Tibial artery (tissue), 4 donors: ENCODE measurements at places on chromosomes 5 and 9.

DNA sequence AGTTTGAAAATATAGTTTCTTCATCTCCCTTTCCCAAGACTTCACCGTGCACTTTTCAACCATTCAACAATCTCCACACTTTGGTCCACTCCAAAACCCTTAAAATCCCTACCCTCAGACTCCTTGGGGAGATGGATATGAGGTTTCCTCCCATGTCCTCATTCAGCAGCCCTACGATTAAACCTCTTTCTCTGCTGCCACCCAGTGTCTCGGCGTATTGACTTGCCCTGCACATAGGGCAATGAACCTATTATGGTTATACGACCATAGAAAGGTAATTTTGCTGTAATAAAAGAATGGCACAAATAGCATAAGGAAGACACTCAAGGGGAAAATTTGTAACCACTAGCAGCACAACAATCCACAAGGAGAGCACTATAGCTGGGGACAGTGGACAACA lies 803.5 kb downstream of the TLE1 start:
- no peak for DNase-seq

DNA sequence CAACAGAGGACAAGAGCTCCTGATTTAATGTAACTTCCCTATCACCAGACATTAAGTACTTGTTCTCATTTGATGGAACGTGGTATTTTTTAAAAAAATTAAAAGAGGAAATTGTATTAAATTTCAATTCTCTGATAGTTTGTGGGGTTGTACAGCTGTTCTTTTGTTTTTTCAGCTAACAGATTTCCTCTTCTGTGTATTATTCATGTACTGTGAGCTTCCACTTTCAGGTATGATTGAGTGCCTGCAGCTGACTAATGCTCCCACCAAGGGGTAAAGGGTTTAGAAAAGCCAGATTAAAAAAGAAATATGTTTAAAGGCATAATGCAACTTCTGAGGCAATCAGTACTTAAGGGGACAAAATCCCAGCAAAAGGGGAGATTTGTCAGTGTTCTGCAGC lies 117.7 kb upstream of the ACTBL2 start:
- DNase-seq, result no peak

DNA sequence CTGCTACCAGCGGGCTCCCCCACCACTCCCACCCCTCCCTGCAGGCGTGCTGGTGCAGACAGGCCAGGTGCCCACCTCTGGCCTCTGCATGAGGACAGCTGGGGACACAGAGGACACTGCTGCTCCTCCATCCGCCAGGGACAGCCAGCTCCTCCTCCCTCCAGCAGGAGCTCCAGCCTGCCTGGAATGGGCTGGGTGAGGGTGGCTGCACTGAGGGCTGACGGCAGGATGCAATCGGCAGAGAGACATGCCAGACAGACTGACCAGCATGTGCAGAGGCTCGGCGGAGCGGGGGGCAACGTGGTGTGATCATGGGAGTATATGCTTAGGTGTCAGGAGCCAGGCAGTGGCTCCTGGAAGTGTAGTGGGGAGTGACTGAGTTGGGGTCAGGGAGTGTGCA lies 68.4 kb downstream of the RASGEF1C start:
- DNase-seq, result peak; percentile 59

DNA sequence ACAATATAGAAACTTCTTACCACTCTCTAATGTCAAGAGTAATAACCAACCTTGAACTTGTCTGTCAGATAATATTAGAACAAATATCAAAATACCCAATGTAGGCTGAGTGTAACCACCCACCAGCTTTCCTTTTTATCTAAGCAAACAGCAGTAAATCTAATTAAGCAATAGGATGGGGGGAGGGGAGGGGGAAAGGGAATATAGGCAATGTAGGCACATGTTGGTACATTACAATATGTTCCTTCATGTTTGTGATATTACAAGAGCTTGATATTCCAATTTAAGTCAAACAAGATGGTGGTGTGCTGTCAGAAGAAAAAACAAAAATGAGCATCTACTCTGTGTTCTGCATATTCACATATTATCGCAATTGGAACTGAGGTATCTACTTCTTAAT lies 158.2 kb downstream of the DENND1A start:
- no peak for DNase-seq

- no peak for DNase-seq
These were observed 2.0 kb downstream of the CLK4 start for GRCh38 chr5:178624631-178625546.

DNA sequence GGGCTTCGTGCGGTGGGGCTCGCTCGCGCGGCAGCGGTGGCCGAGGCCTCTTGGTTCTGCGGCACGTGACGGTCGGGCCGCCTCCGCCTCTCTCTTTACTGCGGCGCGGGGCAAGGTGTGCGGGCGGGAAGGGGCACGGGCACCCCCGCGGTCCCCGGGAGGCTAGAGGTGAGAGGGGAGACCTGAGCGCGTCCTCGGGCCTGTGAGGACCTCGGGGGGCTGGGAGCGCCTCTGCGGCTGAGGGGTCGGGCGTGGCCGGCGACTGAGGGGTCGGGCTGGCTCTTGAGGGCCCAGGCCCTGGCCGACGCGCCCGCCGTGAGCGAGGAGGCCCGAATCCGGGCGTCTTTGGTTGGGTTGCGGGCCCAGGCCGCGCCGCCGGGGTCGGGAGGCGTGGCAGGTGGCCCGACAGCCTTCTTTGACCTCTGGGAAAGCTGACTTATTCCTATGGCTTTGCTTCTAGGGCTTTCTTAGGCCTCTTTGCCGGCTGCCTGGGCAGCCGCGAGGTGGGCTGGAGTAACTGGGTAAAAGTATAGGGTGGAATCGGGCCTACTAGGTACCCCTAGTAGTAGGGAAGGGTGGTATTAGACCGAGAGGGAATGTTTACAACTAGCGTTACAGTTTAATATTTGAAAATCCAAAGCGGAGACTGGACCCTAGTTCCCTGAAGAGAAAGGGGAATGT lies at the start of gene CANX:
Gene CANX (plus strand): TSS at position 33 of the 681 bp plus-strand sequence. CDS start 6,715 bp downstream, outside the sequence.
- no peak for DNase-seq

GRCh38 chr9:128092199-128092977 lies 24.4 kb downstream of the SLC25A25 start:
- DNase-seq, result no peak

- DNase-seq, result no peak
These were observed 18.9 kb downstream of the CLPTM1L start for GRCh38 chr5:1325870-1326531.

DNA sequence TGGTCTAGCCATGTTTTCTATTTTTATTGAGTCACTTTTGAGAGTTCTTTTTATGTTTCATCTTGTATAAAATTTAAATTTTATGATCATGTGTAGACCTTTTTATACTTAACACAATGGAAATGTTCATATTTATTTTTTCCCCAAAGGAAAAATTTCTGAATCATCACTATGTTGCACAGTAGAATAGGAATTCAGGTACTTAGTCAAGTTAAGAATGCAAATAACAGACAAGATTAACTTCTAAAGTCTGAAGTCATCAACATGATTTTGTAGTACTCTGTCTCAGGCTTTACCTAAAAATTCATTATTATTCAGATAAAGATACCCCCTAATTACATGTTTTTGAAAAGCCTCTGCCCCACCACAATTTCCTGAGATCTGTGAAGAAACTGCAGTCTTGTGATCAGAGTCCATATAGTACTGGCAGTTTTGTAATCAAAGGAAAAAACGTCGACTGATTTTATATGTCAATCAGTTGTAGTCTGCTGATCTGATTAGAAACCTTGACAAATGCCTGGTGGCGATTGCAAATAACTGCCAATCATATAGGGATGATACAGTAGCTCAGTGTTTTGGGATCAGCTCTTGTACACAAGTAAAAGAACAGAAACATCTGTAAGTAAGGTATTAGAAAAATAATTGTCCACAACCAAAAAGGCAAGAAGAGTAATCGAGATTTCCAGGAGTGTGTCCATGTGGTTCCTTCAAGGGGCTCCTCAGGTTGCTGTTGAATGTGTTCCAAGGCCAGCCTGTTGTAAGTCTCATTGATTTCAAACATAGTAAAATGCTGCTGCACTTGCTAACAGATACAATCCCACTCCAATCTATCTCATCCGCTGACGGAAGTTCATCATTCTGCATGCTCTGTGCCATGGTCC lies 352.4 kb downstream of the ARRDC3 start:
- no peak for DNase-seq

- DNase-seq, result no peak
These were observed 1.1 kb upstream of the TSPAN17 start for GRCh38 chr5:176646049-176646706.

- no peak for DNase-seq
These were observed 383.9 kb downstream of the MAT2B start for GRCh38 chr5:163889369-163889768.

GRCh38 chr5:84437673-84438315 lies 53.1 kb upstream of the EDIL3 start:
- DNase-seq, result no peak

- no peak for DNase-seq
These were observed 1.4 kb upstream of the DNAJA1 start for GRCh38 chr9:33023661-33024060.
